ENCODE measurements at places on chromosomes 1 and 21.
A peak's percentile ranks its signal among the peaks of the same experiment; 100 is the strongest.

GRCh38 chr1:228487336-228488124 lies at the start of gene RNF187:
Gene RNF187 (plus strand): TSS chr1:228487382.
- peak; percentile 66 for DNase-seq

DNA sequence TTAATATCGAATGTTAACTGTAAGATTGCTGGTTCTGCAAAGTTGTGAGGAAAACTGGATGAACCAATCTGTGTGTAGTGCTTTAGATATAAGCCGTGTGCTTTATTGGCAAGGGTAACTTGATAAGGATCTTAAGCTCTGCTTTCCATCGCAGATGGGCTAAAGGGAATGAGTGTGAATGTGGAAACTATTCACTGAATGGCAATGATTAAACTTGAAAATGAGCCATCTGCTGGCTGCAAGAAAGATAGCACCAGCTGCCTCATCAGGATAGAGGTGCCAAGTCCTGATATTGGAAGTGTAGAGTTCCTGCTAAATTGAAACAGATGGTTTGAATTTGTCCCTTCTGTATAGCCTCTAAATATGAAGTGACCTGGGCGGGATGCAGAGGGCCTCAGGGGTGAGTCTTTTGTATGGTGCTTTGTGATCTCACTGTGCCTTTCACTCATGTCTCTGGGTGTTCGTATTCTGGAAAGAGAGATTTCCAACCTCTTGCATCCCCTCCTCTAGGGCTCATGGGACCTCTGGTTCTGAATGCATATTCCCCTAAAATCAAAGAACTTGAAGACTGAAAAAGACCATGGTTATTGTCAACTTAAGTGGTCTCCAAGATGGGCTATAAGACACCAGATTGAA lies 9.2 kb downstream of the FCRL3 start:
- no peak for DNase-seq

DNA sequence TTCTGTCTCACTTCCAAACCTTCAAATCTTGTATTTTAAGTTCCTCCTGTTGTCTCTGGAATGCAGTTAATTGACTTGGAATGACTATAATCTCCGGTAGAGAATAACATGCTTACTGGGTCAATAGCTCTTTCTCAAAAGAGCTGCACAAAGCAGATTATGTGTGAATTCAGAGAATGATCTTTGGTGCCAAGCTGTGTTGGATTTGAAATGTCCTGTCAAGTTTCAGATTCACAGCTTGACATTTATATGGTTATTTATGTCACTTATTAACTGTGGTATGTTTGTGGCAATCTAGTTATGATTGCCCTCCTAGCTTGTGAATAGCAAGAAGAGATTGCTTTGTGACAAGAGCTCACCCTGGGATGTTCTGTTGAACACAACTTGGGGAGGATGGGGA lies 128.3 kb upstream of the KCNE2 start:
- DNase-seq = no peak

DNA sequence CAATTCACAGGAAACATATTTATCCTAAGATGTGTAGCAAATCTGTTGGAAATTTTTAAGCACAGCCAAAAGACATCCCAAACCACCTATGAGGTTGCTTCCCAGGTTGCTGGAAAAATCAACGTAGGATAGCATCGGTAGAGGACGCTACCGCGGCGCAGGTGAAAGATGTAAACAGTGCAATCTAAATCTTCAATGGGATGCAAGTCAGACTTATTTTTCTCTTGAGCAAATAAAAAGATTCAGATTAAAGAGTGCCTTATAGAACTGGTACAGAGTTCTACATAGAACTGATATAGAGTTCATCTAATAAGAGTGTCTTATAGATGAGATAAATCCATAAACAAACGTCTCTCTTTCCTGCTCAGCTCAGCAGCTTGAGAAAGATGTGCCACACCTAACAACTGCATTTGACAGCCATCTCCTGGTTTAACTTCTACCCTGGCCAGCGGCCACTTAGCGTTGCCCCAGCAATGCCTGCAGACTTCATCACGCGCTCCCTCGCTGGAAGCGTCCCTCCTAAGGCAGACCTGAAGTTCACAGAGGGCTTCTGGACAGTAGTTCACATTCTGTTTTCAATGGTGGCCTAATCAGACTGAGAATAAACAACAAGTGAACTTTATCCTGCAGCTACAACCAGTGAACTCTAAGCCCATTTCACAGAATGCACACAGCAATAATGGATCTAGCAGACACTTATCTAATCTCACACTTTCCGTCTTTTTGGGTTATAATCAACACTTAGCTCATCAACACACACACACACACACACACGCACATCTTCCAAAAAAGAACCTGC lies 164.5 kb downstream of the TOMM20 start:
- DNase-seq = no peak

DNA sequence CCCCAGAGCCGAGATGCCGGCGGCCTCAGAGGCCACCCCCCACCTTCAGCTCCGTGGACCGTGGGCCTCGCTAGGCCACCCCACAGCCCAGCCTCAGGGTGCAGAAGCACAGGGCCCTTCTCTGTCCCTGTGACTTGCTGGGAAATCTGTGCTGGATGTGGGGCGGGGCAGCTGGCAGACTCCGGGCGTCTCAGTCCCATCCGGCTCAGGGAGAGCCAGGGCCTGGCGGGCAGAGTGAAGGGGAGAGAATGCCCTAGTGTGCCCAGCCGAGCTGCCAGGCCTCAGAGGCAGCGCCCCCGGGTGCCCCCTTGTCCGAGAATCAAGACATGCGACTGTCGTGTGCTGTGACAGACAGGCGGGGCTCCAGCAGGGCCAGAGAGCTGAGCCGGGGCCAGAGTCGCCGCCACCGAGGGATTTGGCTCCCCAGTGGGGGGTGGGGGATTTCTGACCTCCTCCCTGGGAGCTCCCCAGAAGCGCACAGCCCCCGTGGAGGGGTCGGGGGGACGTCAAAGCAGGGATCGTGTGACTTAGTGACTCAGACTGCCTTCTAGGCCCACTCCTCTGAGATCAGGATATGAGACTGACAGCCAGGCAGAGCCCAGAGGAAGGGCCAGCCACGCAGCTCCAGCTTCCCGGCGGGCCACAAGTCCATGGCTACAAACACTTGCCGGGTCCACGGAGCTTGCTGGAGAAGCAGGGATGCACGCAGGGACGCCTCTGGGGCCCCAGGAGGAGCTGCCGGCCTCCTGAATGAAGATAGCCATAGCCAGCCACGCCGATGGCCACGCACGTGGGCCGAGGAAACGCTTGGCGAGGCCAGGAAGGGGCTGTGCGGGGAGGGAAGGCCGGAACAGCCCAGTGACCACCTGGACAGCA lies 11.9 kb downstream of the COL6A1 start:
- no peak for DNase-seq

GRCh38 chr1:170665629-170666028 lies 1.7 kb downstream of the PRRX1 start:
- no peak for DNase-seq

- no peak for DNase-seq
Measured at GRCh38 chr1:85850238-85850637, 142.0 kb upstream of the ZNHIT6 start.

GRCh38 chr1:164563721-164564360 lies 4.9 kb downstream of the PBX1 start:
- no peak for DNase-seq

- no peak for DNase-seq
Measured at GRCh38 chr1:94276988-94277434, 39.6 kb upstream of the ARHGAP29 start.

DNA sequence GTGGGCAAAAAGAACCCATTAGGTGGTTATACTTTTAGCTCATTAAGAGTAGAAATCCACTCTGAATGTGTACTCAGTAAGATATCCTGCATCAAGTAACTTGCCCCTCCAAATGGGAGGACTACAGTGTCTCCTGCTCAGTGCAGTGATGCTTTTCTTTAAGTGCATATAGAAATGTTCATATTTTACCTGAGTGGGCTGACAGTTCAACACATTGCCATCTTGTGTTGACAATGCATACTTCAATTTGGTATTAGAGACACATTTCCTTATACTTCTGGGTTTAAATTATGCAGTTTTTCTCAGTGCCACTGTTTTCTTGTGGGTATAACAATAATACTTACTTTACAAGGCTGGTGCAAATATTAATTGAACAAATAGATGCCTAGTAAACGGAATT lies 318.6 kb upstream of the TMPRSS15 start:
- DNase-seq = no peak

- no peak for DNase-seq
Measured at GRCh38 chr1:54972436-54972835, 8.0 kb upstream of the TMEM61 start.

GRCh38 chr1:14862114-14862771 lies 263.8 kb downstream of the KAZN start:
- no peak for DNase-seq

GRCh38 chr1:47224676-47225399 lies 7.2 kb downstream of the TAL1 start:
- no peak for DNase-seq

- DNase-seq = no peak
Measured at GRCh38 chr1:117814856-117815797, 114.3 kb downstream of the GDAP2 start.

DNA sequence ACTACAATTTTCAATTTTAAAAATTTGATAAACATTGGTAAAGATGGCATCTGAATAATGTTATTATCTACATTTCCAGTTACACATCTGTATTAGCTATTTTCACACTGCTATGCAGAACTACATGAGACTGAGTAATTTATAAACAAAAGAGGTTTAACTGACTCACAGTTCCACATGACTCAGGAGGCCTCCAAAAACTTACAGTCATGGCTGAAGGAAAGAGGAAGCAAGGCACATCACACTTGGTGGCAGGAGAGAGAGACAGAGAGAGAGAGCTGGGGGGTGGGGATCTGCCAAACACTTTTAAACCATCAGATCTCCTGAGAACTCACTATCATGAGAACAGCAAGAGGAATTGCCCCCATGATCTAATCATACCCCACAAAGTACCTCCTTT lies 850.0 kb downstream of the LTN1 start:
- DNase-seq = no peak

GRCh38 chr1:85571181-85571759 lies 9.3 kb upstream of the CCN1 start:
- DNase-seq = no peak

- no peak for DNase-seq
Measured at GRCh38 chr1:29576510-29576909, 340.2 kb downstream of the PTPRU start.

- DNase-seq = no peak
Measured at GRCh38 chr1:1989102-1989542, 14.5 kb downstream of the CFAP74 start.

DNA sequence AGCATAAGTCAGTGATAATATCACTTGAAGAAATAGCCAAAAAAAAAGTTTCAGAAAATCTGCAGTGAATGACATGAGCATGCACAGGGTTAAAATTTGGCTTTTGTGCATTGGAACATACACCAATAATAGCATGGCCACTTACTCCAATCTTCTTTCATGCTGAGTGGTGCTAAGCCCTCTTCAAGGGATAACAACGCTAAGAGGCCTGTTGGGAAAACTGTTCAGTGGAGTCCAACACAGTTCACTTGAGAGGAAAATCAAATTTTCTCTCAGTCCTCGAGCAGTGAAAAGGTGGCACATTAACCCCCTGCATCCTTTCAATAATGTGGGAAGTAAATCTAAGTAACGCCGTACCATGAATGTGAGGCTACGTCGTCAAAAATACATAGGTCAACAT lies 264.7 kb downstream of the SPATA17 start:
- no peak for DNase-seq

- DNase-seq = no peak
Measured at GRCh38 chr1:244778344-244778743, 57.1 kb upstream of the COX20 start.

- DNase-seq = no peak
Measured at GRCh38 chr1:86466986-86467385, 1.7 kb upstream of the CLCA1 start.

DNA sequence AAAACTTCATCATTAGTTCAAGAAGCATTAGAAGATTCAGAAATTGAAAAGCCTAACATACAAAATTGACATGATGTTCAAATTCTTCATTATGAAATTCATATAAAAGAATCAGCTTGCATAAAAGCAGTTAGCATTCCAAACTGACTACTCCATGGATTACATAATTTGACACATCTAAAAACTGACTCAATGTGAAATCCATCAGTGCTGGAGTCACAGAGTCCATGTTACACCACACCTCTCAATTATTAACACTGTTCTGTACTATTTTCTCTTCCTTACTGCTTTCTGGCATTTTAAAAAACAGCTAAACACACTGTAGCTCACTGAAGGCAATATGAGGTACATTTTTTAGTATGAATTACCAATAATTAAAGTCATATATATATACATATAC lies 28.0 kb downstream of the ARHGAP29 start:
- DNase-seq = no peak

DNA sequence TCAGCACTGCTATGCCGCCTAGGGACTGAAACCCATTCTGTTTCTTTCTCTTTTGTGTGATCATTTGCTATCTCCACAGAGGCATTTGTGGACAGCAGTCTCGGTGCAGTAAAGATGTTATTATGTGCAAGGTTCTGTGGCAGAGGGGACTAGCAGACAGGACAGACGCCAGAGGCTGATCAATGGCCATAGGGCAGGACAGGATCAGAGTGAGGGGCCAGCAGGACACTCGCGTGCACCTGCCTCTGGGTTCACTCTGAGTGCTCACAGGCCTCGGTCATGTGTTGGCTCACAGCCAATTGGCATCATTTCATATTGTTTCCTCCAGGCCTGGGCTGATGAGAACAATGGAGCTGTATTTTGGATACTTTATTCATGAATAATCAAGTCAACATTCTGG lies 212.6 kb downstream of the TGFB2 start:
- DNase-seq = no peak

DNA sequence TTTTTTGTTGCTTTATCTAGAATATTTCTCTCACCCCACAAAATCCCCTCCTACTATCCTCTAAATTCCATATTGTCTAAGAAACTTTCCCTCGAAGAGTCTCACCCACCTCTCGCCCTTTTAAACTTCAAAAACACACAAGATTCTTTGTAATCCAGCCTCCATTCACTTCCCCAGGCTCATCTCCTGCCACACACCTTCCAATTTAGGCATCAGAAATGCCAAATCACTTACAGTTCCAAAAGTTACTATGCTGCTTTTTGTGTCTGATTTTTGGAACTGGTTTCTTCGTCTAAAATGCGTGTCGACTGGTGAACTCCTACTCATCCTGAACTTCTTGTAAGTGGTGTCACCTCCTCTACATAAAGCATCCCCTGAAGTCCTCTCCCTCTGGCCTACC lies 482.4 kb upstream of the CAMK1G start:
- no peak for DNase-seq

- no peak for DNase-seq
Measured at GRCh38 chr1:178536329-178536728, 23.4 kb downstream of the TEX35 start.

- no peak for DNase-seq
Measured at GRCh38 chr1:22252251-22252650, 109.4 kb upstream of the WNT4 start.

GRCh38 chr1:97905141-97905940 lies 15.5 kb downstream of the DPYD start:
- DNase-seq = no peak

DNA sequence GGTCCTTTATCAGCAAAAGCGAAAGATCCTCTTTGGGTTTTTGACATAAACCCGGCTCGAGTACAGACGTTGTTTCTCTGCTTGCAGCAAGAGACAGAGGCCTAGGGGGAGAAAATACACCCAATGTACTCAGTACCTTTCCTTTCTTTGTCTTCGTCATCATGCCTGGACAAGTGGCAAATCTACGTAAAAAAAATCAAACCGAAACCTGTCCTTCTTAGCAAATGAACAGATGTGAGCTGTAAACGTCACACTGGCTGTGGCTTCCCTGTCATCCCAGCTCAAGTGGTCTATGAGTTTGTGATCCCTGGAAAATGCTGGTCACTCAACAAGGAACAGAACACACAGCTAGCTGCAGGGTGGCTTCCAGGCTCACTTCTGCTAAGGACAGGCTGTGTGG lies 39.9 kb downstream of the STPG1 start:
- DNase-seq = no peak

All from T follicular helper cell (primary cell).